Ovary (tissue), 10 donors: ENCODE measurements at places on chromosomes 2 and 18. TPM values are rescaled to one million over a fixed set of nuclear protein-coding genes. Genes with fewer than 3 reads are reported as not detected.

Gene LCT
- polyA plus RNA-seq: not detected

DNA sequence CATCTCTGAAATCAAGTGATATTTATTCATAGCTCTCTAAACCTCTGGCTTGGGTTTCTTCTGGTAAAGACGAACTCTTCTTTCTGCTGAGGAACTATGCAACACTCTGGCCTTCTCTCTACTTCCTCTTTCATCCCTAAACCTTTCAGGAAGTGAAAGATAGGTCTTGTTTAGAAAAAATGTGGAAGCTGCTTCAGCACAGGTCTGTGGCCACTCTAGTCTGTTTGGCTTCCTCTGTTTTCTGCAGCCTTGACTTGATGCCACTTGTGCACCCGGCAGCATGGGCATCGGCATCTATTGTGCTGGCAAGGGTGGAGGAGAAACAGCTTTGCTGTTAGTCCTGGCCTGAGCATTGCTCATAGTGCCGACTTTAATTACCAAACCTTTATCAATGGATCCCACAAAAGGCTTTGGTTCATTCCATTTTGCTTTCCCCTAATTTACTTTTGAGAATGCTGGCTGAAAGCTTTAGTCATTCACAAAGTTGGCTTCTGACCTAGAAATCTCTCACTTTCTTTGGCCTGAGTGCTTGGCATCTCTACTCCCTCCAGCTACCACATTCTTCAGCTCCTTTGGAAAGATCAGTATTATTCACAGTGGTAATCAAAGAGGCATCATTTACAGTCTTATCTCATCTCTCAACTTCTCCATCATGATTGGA, 32.0 kb upstream of the GPR39 start:
- no peak for DNase-seq

GRCh38 chr2:216591480-216591879, 41.7 kb upstream of the IGFBP2 start:
- DNase-seq: no peak

Gene SLC14A1
- polyA plus RNA-seq: 3.3 TPM

DNA sequence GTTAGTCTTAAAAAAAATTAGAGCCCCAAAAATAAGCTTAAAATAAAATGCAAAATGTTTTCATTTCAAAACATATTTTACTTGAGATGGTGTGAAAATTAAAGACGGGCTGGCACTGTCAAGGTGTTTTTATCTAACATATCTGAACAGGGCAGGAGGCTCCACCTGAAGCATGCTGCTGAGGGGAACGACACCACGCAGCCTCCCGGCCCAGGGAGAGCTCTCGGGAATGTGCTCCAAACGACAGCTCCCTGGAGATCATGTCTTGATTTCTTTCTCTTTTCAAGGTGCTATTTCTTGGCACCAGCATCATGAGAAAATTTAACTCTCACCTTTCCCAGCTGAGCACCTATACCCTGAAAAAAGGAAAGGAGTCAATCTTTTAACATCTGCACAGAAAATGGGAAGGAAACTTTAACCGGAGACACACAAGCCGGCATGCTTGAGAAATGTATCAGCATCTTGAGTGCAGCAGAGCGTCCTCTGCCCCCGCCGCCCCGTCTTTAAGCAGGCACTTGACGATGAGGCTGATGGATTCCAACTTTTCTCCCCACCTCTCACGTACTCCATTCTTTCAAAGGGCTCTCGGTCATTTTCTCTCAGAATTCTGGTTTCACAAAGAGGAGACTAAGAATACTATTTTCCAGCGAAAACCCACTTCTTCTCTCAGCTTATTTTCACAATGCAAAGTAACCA, 56.6 kb downstream of the EIPR1 start:
- DNase-seq: no peak

DNA sequence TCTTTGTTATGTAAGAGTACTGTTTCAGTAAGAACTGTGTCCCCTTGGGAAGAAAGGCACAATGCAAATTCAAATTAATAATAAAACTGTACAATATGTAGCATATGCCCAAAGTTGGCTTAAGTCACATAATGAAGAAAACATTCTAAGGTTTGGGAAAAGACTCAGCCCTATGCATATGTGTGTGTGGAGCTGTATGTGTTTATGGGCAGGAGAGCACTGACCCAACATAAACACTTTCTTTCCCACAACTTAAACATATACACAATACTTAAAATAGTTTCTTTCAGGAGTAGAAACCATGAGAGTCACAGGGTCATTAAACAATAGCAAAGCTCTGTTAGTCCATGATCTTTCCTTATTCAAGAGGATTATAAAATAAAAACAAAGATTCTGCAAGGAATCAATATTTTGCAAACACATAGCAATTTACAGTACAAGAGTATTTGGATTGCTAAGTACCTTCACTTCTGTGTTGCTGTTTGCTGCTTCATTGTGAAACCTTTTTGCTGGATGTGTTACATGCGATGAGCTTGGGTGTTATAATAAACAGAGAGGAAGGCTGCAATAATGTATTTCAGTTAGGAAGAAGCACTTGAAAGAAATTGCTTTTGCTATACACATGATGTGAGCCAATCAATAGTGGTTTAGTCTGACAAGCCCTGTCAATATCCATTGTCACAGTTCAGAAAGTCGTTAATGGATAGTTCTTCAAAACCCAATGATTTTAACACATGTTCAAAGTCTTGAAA, 347.3 kb downstream of the ARHGAP15 start:
- no peak for DNase-seq

DNA sequence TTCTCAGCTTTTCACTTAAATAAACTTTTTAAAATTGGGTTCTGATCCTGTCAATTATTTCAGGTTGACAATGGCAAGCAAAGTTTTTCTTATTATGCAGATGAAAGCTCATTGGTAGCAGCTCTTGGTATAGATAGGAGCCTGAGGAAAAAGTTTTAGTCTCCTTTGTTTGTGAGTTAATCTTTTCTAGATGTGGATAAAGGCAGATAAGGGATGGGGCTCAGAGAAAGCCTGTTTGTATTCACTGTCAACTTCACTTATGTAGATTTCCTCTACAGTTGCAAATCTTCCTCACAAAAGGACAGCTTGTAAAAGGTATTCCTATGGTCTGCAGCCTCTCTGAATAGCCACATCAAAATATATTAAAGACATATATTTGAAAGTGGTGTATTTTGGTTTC, 224.5 kb upstream of the SPOPL start:
- no peak for DNase-seq

Gene SKOR2
- not detected for polyA plus RNA-seq

- no peak for DNase-seq
These were observed 134.0 kb downstream of the FTCDNL1 start for GRCh38 chr2:199716807-199717586.

- peak; percentile 57 for DNase-seq
These were observed 1.6 kb downstream of the SMAD7 start for GRCh38 chr18:48949050-48949605.

Gene TMEFF2
- polyA plus RNA-seq: 0.05 TPM

DNA sequence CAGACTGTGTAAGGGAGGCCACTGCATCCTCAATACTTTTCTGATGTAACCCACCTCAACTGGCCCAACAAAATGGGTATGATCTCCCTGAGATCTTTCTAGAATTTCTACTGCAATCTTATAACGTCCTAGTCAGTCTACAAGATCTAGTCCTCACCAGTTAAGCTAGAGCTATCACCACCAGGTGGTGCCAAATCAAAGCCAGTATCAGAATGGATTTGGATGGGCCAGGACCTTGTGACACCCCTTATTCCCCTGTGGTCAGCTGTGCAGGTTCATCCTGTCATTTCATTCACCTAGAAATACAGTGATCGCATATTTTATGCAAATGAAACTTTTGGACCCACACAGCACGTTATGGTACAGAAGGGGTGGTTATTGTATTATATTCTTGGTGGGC, 90.3 kb downstream of the OLA1 start:
- DNase-seq: no peak
